ENCODE measurements at places on chromosomes 4 and X. TPM values are rescaled to one million over a fixed set of nuclear protein-coding genes. Genes with fewer than 3 reads are reported as not detected.

- H3K27me3 ChIP-seq, result no peaks in the 10 kb centered on the region
- no peak for DNase-seq
- no peaks in the 10 kb centered on the region for H3K4me1 ChIP-seq
- no peak overlapping the region for H3K4me3 ChIP-seq
Observed at GRCh38 chrX:129876771-129877305, 29.1 kb upstream of the UTP14A start.

DNA sequence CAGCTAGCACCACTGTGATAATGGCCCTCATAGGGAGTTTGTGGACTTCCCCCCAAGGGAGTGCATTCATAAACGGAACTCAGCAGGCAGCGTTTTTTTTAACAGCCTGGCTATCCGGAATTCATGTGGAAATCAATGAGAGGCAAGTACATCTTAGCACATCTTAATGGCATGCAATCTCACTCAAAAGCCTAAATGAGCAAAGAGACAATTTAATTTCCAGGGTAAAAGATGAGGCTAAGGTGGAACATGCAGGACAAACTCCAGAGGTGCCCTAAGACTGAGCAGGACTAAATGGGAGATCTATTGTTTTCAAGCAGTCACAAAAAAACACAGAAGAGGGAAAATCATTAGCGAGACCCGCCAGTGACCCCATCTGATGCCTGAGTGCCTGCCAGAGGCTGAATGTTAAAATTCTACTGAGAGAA is 243.5 kb upstream of the KCNIP4 start:
- no peak overlapping the region for H3K27ac ChIP-seq
- no peaks in the 10 kb centered on the region for H3K36me3 ChIP-seq
- H3K27me3 ChIP-seq, result no peaks in the 10 kb centered on the region
- H3K4me1 ChIP-seq, result no peaks in the 10 kb centered on the region
- DNase-seq, result no peak

- no peak overlapping the region for H3K27ac ChIP-seq
- no peaks in the 10 kb centered on the region for H3K36me3 ChIP-seq
- DNase-seq, result no peak
Observed at GRCh38 chrX:41958861-41959260, 35.5 kb upstream of the CASK start.

GRCh38 chr4:75432683-75433082 is 81.5 kb downstream of the RCHY1 start:
- H3K4me1 ChIP-seq, result no peaks in the 10 kb centered on the region
- no peaks in the 10 kb centered on the region for H3K27me3 ChIP-seq
- no peak for DNase-seq

DNA sequence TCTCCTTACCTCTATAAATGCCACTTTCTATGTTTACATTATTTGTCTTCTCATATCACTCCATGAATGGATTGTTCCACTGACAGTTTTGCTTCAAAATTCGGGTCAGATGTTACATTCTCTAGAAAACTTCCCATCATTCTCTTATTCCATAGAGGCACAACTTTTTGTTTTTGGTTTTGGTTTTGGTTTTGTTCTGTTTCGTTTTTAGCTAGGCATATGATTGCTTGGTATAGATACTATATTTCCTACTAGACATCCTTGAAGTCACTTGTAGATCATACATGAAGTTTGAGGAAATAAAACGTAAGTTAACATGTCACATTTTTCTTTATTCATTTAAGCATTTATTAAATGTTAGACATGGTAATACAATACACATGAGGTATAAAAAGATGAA is 961.0 kb downstream of the PCDH18 start:
- no peaks in the 10 kb centered on the region for H3K36me3 ChIP-seq
- H3K4me3 ChIP-seq, result no peak overlapping the region
- H3K27me3 ChIP-seq, result no peaks in the 10 kb centered on the region
- no peaks in the 10 kb centered on the region for H3K4me1 ChIP-seq
- no peak for DNase-seq

DNA sequence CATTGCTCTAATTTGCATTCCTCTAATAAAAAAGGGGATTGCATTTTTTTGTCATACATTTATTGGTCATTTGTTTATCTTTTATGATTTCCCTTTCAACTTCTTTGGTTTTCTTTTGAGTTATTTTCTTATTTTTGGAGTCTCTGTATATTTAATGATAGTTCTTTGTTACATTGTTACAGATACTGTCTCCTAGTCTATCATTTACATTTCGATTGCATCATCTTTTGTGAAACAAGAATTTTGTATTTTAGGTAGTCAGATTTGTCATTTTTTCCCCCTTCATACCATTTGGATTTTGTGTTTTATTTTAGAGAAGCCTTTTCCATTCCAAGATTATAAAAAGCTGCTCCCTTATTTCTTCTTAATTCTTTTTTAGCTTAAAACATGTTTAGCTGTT is 37.1 kb downstream of the SNX25 start:
- no peak overlapping the region for H3K27ac ChIP-seq
- no peaks in the 10 kb centered on the region for H3K36me3 ChIP-seq
- no peaks in the 10 kb centered on the region for H3K27me3 ChIP-seq
- H3K4me3 ChIP-seq, result no peak overlapping the region

GRCh38 chrX:56107320-56107719 is 124.8 kb upstream of the KLF8 start:
- H3K4me1 ChIP-seq, result no peaks in the 10 kb centered on the region
- H3K36me3 ChIP-seq, result no peaks in the 10 kb centered on the region
- no peak for DNase-seq

- no peaks in the 10 kb centered on the region for H3K36me3 ChIP-seq
- H3K27ac ChIP-seq, result no peak overlapping the region
- no peak for DNase-seq
Observed at GRCh38 chr4:150033081-150033480, 45.2 kb upstream of the DCLK2 start.

GRCh38 chr4:181677201-181677600 is 566.0 kb upstream of the TENM3 start:
- no peak overlapping the region for H3K4me3 ChIP-seq
- H3K27ac ChIP-seq, result no peak overlapping the region
- H3K36me3 ChIP-seq, result no peaks in the 10 kb centered on the region
- DNase-seq, result no peak

- H3K4me3 ChIP-seq, result no peak overlapping the region
- DNase-seq, result no peak
- no peaks in the 10 kb centered on the region for H3K36me3 ChIP-seq
- H3K27me3 ChIP-seq, result no peaks in the 10 kb centered on the region
- H3K4me1 ChIP-seq, result no peaks in the 10 kb centered on the region
Observed at GRCh38 chrX:12930150-12930549, 23.7 kb downstream of the TLR8 start.

DNA sequence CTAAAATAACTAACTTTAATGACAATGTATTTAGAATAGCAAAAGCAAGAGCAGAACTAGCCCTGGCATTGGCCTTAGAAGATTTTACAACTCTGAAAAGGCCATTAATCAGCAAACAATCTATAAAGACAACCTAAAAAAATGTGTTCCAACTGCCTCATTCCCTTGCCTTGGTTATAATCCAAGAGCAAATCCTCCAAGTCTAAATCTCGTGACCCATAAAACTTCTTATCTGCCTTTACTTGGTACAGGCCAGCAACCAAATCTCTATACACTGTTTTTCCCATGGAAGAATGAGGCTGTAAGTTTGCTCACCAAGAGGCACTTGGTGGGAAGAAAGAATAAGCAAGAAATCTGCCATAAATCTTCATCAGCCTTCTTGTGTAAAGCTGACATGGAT is 175.3 kb upstream of the MID1 start:
- H3K36me3 ChIP-seq, result no peaks in the 10 kb centered on the region
- H3K4me3 ChIP-seq, result no peak overlapping the region
- no peaks in the 10 kb centered on the region for H3K4me1 ChIP-seq
- DNase-seq, result no peak
- no peaks in the 10 kb centered on the region for H3K27me3 ChIP-seq

DNA sequence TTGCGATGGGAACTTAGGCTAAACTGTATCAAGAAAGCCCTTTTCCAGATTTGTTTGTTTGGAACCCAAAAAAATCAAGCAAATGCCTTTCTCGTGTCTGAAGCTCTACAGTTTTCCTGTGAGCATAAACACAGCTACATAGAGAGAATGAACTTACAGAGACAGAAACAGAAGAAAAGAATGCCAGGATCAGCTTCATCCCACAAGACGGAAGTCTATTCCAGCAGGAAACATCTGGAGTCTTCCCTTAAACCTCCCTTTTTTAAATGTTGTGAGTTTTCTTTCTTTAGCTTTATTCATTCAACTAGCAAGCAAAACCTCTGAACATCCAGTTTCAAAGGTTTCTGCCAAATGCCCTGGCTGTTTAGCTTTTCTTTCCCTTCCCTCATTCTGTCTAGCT is 32.6 kb upstream of the ZFP42 start:
- DNase-seq, result no peak
- no peaks in the 10 kb centered on the region for H3K36me3 ChIP-seq
- no peak overlapping the region for H3K4me3 ChIP-seq
- no peaks in the 10 kb centered on the region for H3K27me3 ChIP-seq
- H3K27ac ChIP-seq, result no peak overlapping the region
- no peaks in the 10 kb centered on the region for H3K4me1 ChIP-seq

DNA sequence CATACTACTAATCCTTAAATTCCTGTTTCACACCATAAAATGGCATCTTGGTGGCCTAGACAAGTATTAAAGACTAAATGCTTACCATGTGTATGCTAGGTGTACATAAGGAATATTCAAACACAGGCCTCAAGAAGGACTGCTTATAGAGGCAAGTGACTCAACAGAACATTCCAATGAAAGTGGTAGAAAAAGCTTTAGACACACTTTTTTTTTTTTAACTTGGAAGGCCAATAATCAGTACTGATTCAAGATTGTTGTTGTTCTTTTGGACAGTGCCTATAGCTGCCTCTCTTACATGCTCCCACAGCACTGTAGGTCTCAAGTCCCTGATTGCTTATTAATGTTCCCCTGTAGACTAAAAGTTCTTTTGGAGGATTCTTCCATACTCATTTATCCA is 77.6 kb downstream of the FBXL5 start:
- DNase-seq, result no peak
- no peak overlapping the region for H3K4me3 ChIP-seq
- H3K27ac ChIP-seq, result no peak overlapping the region
- no peaks in the 10 kb centered on the region for H3K4me1 ChIP-seq

- no peak overlapping the region for H3K4me3 ChIP-seq
- no peak overlapping the region for H3K27ac ChIP-seq
- no peaks in the 10 kb centered on the region for H3K4me1 ChIP-seq
- no peak for DNase-seq
- H3K27me3 ChIP-seq, result no peaks in the 10 kb centered on the region
Observed at GRCh38 chrX:49129427-49129826, 5.9 kb upstream of the GPKOW start.

DNA sequence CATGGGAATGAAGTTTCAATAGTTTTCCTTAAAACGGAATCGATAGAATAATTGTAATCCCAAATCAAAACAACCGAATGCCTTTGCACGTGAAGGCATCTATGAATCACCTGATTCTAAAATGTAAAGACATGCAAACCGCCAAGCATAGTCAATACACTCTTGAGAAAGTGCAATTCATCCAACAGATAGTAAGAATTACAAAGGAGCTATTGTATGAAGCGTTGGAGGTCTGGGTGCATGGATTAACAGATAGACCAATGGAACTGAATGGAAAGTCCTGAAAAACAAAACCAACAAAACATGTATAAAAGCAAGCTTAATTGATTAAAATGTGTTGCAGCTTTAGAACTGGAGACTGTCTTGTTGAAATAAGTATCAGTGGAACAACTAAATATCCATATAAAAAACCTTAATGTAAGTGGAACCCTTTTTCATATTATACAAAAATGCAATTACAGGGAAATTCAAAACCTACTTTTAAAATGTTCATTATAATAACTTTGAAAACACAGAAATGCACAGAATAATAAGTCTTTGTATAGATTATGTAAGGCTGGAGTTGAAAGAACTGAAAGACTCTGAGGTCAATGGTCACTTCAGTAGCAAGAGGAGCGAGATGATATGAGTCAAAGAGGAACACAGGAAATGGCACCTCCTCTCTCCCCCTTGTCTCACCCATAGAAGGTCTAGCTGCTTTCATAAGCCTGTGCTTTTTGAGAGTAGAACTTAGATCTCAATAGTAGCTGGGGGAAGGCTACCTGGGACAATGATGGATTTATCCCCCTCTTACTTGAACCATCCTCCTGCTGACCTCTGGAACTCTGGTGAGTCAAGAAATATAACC is 20.1 kb downstream of the MAGEC2 start:
- no peak for DNase-seq
- H3K27me3 ChIP-seq, result no peaks in the 10 kb centered on the region
- no peak overlapping the region for H3K4me3 ChIP-seq
- H3K36me3 ChIP-seq, result no peaks in the 10 kb centered on the region
- no peaks in the 10 kb centered on the region for H3K4me1 ChIP-seq
- no peak overlapping the region for H3K27ac ChIP-seq

DNA sequence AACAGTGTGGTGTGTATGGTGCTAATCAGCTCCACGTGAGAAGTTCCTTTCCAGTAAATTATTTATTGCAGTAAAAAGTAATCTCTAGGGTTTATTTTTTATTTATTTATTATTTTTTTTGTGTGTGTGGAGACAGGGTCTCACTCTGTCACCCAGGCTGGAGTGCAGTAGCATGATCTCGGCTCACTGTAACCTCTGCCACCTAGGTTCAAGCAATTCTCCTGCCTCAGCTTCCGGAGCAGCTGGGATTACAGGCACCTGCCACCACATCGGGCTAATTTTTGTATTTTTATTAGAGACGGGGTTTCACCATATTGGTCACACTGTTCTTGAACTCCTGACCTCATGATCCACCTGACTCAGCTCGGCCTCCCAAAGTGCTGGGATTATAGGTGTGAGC is 606.9 kb downstream of the PCDH7 start:
- no peaks in the 10 kb centered on the region for H3K36me3 ChIP-seq
- H3K27me3 ChIP-seq, result no peaks in the 10 kb centered on the region
- H3K4me1 ChIP-seq, result no peaks in the 10 kb centered on the region
- H3K4me3 ChIP-seq, result no peak overlapping the region

- H3K36me3 ChIP-seq, result no peaks in the 10 kb centered on the region
- H3K4me3 ChIP-seq, result no peak overlapping the region
- no peak overlapping the region for H3K27ac ChIP-seq
- DNase-seq, result no peak
Observed at GRCh38 chrX:47593522-47593921, 11.3 kb downstream of the TIMP1 start.

DNA sequence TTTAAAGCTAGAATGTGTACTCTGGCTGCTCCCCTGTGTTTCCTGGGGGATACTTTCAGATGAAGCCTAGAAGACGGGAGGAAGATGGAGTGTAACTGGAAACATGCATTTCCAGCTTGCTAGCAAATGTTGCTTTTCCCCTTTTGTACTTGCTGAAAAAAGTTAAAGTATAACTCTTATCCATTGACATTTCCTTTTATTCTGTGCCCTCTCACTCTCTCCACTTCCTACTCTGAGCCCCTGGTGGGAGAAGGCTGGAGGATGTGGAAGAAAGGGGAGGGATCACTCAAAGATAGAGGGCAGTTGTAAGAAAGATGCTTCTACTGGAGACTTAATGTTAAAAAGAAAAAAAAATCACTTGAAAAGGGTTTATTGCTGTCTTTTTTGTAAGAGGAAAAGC is 396.5 kb downstream of the DTHD1 start:
- no peak overlapping the region for H3K4me3 ChIP-seq
- H3K36me3 ChIP-seq, result no peaks in the 10 kb centered on the region
- no peak overlapping the region for H3K27ac ChIP-seq
- no peaks in the 10 kb centered on the region for H3K4me1 ChIP-seq
- no peak for DNase-seq
- no peaks in the 10 kb centered on the region for H3K27me3 ChIP-seq

Gene TMEM154
- 21.9 TPM for total RNA-seq

Gene RENBP
- 44.7 TPM for total RNA-seq

Gene JADE1
- 28.5 TPM for total RNA-seq

Gene CFAP99
- total RNA-seq, result 1.3 TPM

Gene EPGN
- not detected for total RNA-seq

Gene SOX3
- not detected for total RNA-seq

Gene NSG1
- total RNA-seq, result 0.86 TPM

Gene TLR1
- 59.8 TPM for total RNA-seq

Gene APEX2
- total RNA-seq, result 19.8 TPM

Gene NUP54
- 36.2 TPM for total RNA-seq

Gene TEC
- total RNA-seq, result 4.5 TPM

Gene KLHL5
- total RNA-seq, result 25.9 TPM

Gene NAA10
- total RNA-seq, result 105 TPM

Gene HDX
- total RNA-seq, result 4.4 TPM

Gene CT55
- total RNA-seq, result not detected
